Epithelial cell of alveolus of lung (primary cell): ENCODE measurements at places on chromosomes 7 and 10. TPM values are rescaled to one million over a fixed set of nuclear protein-coding genes. Genes with fewer than 3 reads are reported as not detected.

C7orf57 gene
- total RNA-seq: under 0.01 TPM in 1 of 2 replicates, not detected in the other

SPDYE5 gene
- total RNA-seq: not detected in 2 replicates

TEX36 gene
- total RNA-seq: not detected in 2 replicates

FRAT1 gene
- total RNA-seq: 1.8 and 5.7 TPM in 2 replicates

CUZD1 gene
- 0.08 and 0.13 TPM in 2 replicates for total RNA-seq

POMZP3 gene
- 2.3 and 9.7 TPM in 2 replicates for total RNA-seq

HYAL4 gene
- not detected in 2 replicates for total RNA-seq

EPHA1 gene
- 0.32 and 0.91 TPM in 2 replicates for total RNA-seq

GRID2IP gene
- total RNA-seq: 0.08 TPM in 1 of 2 replicates, not detected in the other
